CD4-positive, alpha-beta T cell treated with Interleukin-1 beta for 1 hour (primary cell): ENCODE measurements at places on chromosomes 11 and 22.

DNA sequence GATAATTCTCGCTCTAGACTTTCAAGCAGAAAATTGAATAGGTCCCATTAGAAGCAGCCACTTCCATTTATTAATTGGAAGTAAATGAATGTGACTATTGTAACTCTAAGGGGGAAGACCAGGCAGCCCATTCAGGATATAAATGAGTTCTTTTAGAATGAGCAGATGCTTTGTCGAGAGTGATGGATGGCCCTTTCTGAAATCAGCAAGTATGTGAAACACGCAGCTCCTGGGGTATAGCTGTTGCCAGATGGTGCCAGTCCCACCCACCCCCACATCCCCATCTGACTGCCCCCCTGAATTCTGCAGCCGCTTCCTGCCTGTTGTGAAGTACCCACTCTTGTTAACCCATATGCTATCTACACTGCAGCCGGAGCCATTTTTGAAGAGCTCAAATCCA lies 3.7 kb downstream of the SLC15A3 start:
- DNase-seq, result no peak

- no peak for DNase-seq
These were observed 3.0 kb downstream of the ADAMTS15 start for GRCh38 chr11:130451231-130452019.

- DNase-seq, result peak; percentile 30
These were observed 19.4 kb downstream of the HTR3A start for GRCh38 chr11:113994077-113994954.

DNA sequence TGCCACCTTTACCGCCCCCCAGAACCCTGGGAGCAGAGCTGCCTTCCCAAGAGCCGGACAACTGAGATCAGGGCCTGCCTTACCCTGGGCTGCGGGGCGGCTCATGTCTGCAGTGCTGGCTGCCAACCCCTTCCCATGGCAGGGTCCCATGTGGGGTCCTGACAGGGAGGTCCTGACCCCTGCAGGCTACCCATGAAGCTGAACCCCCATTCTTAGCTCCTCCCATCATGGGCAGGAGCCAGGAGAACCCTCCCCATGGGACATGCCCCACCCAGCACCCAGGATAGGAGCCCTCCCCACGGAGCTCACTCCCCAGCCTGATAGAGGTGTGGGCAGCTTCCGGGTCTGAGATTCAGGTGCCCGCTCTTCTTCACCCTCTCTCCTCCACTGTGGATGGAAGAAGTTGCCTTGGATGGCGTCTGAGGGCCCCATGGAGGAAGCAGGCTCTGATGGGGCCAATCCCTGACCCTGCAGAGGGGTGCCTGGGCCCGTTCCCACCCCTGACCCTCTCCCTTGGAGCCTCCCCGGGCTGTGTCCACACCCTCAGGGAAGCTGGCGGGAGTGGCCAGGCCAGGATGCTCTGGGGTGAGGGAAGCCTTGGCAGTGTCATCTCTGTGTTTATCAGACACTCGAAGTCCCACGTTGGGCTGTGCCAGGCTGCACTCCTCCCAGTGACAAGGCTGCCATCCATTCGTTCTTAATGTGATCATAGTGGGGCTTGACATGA lies 1508.2 kb downstream of the BRD1 start:
- no peak for DNase-seq

- DNase-seq, result no peak
These were observed 36.2 kb downstream of the USP35 start for GRCh38 chr11:78224906-78225420.

- DNase-seq, result no peak
These were observed 500.3 kb downstream of the NELL1 start for GRCh38 chr11:21169639-21170038.
